ENCODE measurements at places on chromosomes 7 and 10.

GRCh38 chr10:132962623-132963429, 20.5 kb upstream of the CFAP46 start:
- peak; percentile 23 for DNase-seq

DNA sequence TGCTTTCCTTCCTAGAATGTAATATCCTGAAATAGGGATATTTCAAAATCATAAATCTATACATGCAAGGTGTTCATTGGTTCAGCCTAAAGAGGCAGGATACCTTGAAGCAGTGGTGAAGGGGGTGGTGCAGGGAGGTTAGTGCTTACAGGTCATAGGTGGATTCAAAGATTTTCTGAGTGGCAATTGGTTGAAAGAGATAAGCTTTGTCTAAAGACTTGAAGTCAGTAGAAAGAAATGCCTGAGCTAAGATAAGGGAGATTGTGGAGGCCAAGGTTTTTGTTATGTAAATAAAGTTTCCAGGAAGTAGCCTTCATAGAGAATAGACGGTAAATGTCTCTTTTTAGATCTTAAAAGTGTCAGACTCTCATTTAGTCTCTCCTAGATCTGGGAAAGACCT, 741.2 kb upstream of the ZWINT start:
- DNase-seq: no peak

DNA sequence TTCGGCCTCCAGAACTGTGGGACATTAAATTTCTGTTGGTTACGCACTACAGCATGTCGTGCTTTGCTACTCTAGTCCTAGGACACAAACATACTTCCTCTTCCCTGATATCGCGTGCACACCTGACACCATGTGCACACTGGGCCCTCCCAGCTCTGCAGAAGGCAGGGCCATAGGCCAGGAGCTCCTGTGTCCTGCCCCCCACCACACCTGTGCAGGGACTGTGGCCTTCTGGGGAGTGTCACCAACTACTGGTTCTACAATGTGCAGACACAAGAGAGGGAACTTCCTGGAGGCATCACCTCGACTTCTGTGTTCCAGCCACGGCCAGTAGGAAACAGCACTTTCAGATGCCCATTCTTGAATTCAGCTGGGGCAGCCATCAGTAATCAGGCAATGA, 646.4 kb upstream of the MGMT start:
- no peak for DNase-seq

DNA sequence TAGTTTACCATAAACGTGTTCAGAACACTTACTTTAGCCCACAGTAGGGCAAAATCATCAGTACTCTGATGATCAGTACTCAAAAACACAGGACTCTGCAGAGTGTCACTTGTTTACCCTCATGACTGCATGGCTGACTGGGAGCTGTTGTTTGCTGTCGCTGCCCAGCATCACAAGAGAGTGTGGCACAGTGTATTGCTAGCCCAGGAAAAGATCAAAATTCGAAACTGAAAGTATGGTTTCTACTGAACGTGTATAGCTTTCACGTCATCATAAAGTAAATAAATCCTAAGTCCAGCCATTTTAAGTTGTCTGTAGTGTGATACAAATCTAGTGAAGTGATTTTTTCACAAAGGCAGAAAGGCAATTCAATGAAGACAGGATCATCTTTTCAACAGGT, 184.6 kb downstream of the RAMP3 start:
- DNase-seq: no peak

DNA sequence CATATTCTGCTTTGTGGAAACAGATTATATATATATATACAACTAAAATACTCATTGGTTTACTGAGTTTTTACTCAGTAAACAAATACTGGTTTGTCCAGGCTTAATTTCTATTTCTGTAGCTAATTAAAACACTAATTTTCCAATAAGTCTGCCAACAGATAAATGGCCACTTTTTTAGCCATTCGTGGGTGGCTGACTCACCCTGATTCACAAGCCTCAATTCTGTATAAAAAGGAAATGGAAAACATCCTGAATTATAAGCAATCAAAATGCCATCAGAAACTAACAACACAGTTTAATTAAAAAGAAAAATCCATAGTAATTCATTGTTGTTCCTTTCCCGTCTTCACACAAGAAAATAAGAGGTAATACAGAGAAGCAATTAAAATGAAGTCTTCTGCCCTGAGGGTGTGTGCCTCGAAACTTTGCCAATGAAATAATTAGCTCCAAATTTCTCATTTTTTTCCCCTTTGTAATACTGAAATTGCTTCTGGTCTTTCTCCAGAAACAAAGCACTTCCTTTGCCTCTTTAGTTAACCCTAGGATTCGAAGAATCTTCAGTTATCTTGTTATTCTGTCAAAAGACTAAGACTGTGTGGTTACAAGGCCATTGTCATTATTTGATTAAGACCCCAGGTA, 118.7 kb upstream of the PTN start:
- peak; percentile 66 for DNase-seq

GRCh38 chr10:125757742-125758141, 17.9 kb downstream of the MMP21 start:
- no peak for DNase-seq

GRCh38 chr7:64642875-64643274, 23.1 kb upstream of the ZNF107 start:
- no peak for DNase-seq

- peak; percentile 47 for DNase-seq
Observed at GRCh38 chr7:6284461-6285360, 12.3 kb upstream of the CYTH3 start.

GRCh38 chr7:96321031-96321657, 754 bp downstream of the SLC25A13 start:
- peak; percentile 77 for DNase-seq
